Tibial artery (tissue), 4 donors: ENCODE measurements at places on chromosomes 2 and 18.

GRCh38 chr2:128727914-128728313 lies 409.2 kb upstream of the HS6ST1 start:
- DNase-seq: peak; percentile 56

DNA sequence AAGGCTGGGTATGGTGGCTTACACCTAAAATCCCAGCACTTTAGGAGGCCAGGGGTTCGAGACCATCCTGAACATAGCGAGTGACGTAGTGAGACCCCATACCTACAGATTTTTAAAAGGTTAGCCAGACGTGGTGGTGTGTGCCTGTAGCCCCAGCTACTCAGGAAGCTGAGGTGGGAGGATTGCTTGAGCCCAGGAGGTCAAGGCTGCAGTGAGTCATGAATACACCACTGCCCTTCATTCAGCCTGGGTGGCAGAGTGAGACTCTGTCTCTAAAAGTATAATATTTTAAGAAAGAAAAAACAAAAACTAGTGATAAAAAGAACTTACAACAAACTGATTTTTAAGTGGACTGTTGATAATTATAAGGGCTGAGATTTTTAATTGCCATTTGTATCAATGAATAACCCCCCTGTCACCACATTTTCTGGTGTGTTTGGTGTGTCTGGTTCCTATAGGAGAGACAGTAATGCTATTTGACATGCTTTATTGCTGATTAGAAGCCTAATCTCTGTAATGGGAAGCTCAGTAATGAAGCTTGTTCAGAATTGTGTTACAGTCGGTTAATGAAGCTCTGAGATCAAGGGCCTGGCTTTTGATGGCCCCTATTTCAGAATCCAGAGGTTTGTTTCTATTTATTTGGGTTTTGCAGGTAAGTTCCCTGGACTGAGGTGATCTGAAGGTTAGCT lies 147.0 kb downstream of the NEDD4L start:
- no peak for DNase-seq

DNA sequence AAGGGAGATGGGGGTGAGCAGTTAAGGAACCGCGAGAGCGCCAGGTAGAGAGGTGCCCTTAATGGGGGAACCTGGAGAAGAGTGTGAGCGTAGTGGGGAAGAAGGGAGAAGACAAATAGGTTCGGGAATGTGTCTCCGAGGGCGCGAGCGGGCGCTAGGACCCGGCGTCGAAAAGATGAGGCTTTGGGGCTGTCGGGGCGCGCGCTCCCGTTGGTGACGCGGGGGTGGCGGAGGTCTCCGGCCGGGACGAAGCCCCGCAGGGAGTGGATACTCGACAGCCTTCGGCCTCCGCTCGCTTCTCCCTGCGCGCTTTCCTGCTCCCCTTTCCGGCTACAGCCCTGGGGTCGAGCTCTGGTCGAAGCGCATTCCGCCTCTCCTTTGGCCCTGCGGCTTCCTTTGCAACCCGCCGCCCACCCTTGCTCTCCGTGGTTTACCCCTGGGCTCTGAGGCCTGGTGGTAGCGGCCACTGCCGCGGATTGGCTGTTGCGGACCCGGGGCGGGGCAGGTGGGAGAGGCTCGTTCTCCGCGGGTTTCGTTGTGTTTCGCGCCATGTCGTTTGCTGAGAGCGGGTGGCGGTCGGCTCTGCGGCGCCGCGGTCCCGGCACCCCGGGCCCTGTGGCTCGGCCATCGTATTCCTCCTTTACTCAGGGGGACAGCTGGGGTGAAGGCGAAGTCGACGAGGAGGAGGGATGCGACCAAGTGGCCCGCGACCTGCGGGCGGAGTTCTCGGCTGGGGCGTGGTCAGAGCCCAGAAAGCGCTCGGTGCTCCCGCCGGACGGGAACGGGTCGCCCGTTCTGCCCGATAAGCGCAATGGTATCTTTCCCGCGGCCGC lies at the start of gene ARL6IP6:
Gene ARL6IP6 (plus strand): TSS at position 545 of the 833 bp plus-strand sequence. CDS start 5 bp downstream, at position 550.
- peak; percentile 95 for DNase-seq

DNA sequence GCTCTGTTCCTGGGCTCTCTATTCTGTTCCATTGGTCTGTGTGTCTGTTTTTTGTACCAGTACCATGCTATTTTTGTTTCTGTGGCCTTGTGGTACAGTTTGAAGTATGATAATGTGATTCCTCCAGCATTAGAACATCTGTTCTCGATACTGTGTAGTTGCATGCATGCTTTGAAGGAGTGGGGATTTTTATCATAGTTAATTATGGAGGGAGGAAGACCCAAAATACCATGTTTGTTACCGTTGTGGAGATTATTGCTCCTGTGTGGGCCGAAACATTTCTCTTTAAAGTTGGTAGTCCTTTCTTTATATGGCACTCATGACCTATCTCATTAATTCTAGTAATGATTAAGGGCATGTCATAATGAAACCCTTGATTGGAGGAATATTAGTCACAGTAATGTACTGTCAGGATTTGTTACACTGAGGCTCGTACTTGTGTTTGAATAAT lies 87.6 kb downstream of the TTC27 start:
- DNase-seq: no peak

GRCh38 chr18:57648414-57648813 lies 26.8 kb upstream of the NARS1 start:
- DNase-seq: no peak

- DNase-seq: no peak
Measured at GRCh38 chr18:67451960-67452359, 64.6 kb downstream of the DSEL start.

- no peak for DNase-seq
Measured at GRCh38 chr2:198913394-198914152, 544.2 kb downstream of the SATB2 start.

DNA sequence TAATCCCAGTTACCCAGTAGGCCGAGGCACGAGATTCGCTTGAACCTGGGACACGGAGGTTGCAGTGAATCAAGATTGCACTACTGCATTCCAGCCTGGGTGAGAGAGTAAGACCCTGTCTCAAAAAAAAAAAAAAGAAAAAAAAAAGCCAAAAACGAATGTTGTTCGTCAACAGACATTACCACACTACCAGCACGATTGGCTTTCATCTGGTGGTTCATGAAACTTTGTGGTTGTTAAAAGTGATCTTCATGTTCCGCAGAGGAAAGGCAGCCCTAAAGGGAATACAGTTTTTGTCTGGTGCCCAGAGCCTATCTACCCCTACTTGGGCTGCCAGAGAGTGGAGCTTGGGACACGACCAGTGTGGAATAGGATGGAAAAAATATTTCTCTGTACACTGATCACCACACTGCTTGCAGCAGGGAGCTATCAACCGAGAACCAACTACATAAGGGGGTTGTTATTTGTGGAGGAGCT lies 13.6 kb upstream of the CXCR4 start:
- no peak for DNase-seq

DNA sequence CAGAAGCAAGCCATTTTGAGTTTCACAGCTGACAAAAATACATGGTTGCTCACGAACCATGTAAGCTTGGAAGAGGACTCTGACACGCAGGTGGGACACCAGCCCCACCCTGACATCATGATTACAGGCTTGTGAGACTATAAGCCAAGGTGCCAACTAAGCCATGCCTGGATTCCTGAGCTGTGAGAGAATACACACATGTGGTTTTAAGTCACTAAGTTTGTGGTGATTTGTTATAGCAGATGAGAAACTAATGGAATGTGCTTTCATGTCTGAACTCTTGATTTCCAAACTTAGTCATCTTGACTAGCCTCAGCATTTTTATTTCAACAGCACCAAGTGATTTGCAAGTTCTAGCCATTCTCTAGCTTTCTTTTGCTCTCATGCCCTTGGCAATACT lies 676.1 kb upstream of the CELF4 start:
- no peak for DNase-seq

DNA sequence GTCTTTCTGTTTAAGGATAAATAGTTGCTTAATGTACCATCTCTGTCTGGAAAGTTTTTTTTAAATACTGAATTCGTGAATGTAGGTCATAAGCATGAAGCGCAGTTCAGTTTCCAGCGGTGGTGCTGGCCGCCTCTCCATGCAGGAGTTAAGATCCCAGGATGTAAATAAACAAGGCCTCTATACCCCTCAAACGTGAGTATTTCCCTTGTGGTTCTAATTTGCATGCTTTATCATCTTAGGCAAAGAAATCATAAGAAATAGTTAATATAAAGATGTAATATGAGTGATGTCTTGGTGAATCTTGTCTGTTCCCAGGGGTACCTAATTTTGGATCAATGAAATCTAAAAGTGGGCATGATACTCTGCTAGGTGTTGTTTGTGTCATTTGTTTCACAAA lies 1.5 kb downstream of the NDC80 start:
- DNase-seq: no peak

DNA sequence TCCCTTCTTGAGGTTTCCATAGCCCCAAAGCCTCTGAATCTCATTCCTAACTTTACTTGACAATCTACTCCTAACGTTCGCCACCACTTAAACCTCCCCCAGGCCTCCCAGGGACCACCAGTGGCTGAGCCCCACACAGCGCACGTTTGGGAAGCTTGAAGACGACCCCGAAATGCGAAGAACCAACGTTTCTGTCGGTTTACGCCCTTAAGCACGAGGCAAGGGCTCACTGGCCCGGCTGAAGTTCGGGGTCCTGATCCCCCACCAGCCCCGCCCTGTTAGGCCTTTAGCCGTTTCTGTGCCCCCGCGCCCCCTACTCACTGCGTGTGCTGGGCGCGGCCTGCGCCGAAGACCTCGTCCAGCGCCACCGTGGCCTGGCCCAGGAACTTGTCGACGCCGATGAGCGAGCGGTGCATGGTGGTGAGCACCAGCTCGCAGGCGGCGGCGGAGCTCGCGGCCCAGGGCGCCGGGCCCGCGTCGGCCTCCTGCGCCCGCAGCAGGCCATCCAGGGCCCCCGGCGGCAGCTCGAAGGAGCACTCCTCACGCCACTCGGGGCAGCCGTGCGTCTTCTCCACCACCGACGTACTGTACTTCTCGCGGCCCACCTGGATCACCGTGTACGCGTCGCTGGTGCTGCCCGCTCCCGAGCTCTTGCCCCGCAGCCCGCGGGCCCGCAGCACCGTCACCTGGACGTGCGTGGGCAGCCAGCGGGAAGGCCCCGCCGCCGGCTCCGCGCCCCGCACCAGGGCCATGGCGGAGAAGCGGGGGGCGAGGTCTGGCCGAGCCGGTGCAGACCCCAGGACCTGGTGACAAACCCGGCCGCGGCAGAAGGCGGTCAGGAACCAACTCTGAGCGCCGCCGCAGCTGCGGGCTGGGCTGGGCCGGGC lies 479 bp downstream of the RAB11FIP5 start:
- DNase-seq: peak; percentile 66

DNA sequence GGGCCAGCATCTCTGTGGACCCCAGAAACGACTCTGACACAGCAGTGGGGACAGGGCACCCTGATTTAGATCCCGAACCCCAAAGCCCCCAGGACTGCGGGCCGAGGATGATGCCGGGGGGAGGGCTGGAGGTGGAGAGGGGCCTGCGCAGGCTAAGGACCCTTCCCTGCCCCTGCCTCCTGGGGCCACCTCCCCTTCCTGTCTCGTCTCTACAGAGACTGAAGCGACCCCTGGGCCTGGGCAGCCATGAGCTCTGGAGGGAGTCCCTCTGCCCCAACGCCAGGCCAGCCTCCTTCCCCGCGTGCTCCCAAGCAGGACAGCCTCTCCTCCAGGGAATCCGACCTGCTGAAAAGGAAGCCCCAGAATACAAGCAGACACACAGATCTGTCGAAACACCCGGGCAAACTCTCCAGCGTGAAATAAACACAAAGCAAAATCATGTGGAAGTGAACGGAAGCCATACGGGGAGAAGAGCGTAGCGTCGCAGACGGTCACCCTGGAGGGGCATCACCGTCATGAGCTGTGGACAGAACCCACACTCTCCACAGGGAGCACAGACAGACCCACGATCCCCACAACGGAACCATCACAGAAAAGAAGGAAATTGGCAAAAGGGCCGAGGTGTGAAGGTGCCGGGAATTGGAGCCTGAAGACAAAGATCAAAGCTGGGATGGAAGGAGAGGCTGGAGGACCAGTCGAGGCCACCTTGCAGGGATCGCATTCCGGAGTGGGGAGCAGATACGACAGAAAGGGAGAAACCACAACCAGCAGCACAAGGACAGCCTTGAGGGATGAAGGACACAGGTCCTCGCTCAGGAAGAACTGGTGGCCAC lies 51.0 kb upstream of the CTDP1 start:
- peak; percentile 49 for DNase-seq

DNA sequence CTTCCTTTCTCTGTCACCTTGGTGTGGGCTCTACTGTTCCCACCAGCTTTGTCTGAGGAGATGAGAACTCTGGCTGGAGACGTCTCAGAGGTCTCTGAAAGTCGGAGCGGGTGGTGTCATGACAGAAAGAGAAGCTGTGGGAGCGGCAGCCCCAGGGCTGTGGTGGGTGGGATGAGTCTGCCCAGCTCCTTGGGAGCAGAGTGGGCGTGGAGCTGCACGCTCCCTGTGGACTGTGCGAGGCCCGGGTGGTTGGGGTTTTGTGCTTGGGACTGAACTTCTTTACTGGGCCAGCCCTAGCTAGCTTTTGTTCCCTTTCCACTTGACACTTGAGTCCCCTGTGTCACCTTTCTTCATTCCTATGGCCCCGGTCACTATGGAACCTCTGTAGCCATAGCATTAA lies 10.4 kb downstream of the TOGARAM2 start:
- no peak for DNase-seq

- DNase-seq: no peak
Measured at GRCh38 chr18:25353080-25353479, 1.1 kb upstream of the ZNF521 start.
